ENCODE measurements at places on chromosomes 13 and 19.
A peak's percentile ranks its signal among the peaks of the same experiment; 100 is the strongest.

DNA sequence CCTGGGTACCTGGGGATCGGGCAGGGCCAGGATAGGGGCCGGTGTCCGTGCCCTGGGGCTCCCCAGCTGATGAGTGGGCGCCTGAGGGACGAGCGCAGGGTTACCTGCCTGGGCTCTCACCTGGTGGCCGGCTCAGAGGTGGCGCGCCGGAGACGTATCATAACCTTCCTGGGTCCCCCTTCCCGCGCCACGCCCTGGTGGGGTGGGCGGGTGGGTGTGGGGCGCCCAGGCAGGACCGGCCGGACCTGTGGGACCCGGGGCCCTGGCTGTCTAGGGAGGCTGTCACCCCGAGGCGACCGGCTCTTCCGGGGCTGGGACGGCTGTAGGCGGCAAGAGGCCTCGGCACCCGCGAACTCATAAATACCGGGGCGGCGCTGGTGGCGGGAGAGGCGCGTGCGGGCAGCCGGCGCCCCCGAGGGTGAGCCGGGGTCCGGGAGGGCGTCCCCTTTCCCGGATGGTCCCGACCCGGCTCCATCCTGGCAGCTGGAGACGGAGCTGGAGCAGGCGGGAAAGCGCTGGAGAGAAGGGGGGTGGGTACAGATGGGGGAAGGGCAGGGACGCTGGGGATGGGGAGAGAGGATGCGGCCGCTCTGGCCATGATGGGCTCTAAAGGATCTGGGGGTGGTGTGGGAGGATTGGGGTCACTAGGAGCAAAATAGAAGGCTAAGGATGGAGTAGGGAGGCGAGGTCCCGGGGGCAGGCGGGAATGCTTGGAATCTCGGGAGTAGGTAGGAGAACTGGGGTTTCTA is at the start of gene ACP7:
Gene ACP7 (plus strand): TSS at position 386 of the 749 bp plus-strand sequence. CDS start 902 bp downstream, outside the sequence.
- DNase-seq: no peak

- DNase-seq: no peak
Observed at GRCh38 chr13:36157480-36157879, 26.3 kb upstream of the DCLK1 start.

DNA sequence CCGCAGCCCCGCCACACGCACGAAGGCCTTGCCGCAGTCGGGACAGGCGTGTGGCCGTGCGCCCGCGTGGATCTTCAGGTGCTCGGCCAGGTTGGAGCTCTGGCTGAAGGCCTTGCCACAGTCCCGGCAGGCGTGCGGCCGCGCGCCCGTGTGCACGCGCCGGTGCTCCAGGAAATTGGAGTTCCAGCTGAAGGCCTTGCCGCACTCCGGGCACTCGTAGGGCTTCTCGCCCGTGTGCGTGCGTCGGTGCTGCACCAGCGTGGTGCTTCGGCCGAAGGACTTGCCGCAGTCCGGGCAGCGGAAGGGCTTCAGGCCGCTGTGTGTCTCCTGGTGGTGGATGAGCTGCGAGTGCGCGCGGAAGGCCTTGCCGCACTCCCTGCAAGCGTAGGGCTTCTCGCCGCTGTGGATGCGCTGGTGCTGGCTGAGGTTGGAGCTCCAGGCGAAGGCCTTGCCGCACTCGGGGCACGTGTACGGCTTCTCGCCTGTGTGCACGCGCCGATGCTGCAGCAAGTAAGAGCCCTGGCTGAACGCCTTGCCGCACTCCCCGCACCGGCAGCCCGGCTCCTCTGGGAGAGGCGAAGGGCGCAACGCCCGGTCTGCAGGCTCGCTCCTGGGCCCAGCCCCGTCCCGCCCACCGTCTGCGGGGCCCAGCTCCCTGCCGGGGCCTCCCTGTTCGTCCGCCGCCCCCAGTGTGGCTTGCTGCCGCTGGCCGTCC is 3.6 kb upstream of the A1BG start:
- DNase-seq: peak; percentile 14

- no peak for DNase-seq
Observed at GRCh38 chr13:58712191-58712590, 1080.6 kb downstream of the PCDH17 start.

DNA sequence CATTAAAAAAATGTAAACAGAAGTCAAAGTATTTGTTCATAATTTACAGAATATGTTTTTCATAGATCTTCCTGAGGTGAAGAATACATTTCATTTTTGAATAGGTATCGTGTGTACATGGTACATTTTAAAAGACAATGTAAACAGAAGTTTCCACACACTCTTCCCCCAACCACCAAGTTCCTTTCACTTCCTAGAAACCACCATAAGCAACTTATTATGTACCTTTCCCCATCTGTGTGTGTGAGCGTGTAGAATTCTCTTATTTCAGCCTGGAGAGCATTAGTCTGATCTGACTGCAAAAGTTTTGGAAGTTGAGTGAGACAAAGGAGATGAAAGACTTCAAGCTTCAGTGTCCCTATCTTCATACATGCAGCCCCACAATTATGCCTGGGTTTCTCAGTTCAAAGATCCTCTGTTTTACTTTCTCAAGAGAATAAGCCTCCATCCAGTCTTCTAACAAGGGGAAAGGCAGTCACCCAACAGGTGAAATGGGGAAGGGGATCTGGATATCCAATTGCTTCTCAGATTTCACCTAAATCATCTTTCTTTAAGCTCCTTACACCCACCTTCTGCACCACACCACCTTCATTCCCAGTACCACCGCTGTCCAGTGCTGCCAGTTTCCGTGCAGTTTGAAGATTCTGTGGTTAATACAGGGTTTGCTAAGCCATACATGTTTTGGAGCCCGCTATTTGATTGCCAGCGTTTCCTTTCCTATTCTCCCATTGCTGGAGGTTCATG is 2.1 kb downstream of the TEX30 start:
- no peak for DNase-seq

DNA sequence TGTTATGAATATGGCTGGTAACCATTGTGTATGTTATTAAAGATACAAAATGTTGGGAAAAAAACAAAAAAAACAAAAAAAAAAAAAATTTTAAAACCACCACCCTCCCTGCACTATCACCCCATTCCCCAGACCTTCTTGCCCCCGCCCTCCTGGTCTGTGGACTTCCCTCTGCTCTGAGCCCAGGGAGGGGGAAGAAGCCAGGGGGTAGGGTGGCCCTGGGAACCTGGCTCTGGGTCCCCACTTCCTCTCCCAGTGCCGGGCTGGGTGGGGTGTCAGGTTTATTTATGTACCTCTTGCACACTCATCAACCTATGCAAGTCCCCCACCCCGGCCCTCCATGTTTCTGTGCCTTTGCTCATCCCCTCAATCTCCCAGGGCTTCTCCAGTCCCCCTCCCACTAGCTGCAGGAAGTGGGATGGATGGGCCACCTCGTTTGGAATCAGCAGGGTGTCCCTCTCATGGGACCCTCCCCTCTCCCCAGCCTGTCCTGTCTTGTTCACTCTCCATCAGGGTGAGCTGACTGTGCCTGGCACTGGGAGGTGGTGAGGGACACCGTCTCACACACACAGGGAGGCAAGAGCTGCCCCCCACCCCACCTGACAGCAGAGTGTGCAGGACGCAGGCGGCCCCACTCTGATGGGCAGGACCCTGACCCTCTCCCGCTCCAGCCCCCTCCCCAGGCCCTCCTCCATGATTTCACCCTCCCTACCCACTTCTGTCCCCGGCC is 5.9 kb downstream of the PAF1 start:
- no peak for DNase-seq

DNA sequence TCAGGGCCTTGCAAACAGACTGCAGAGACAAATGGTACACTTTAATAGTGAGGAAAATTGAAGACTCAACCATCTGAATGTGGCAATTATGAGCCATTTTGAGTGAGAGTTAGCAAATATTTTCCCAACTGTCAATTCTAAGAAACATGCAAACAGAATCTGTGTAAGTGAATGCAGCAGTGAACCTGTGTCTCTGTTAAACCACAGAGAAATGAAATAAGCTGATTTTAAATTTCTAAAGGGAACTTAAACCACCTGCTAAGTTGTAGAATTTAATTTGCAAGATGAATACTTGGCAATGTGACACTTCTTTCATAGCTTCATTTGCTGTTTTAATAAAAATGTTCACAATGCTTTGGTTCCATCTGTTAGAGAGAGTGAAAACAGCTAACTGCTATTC is 42.0 kb upstream of the TDRD3 start:
- DNase-seq: no peak

GRCh38 chr19:10690341-10690781 is 10.9 kb upstream of the QTRT1 start:
- DNase-seq: no peak

DNA sequence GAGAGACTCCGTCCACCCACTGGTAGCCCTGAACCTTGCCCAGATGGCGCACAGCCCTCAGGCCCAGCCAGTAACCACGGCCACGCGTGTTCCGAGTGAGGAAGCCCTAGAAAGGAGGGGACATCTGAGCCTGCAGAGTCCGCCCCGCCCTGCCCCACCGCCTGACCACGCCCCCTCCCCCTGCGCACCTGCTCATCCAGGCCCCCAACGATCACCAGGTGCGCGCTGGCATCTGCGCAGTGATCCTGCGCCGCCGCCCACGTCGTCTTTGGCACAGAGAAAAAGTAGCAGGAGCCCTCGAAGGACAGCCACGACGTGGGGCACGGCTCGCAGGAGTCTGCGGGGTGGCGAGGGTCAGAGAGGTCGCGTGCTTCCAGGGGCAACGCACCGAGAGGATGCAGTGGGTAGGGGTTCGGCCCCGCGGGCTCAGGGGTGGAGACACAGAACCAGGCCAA is 2.1 kb downstream of the CLEC4G start:
- no peak for DNase-seq

DNA sequence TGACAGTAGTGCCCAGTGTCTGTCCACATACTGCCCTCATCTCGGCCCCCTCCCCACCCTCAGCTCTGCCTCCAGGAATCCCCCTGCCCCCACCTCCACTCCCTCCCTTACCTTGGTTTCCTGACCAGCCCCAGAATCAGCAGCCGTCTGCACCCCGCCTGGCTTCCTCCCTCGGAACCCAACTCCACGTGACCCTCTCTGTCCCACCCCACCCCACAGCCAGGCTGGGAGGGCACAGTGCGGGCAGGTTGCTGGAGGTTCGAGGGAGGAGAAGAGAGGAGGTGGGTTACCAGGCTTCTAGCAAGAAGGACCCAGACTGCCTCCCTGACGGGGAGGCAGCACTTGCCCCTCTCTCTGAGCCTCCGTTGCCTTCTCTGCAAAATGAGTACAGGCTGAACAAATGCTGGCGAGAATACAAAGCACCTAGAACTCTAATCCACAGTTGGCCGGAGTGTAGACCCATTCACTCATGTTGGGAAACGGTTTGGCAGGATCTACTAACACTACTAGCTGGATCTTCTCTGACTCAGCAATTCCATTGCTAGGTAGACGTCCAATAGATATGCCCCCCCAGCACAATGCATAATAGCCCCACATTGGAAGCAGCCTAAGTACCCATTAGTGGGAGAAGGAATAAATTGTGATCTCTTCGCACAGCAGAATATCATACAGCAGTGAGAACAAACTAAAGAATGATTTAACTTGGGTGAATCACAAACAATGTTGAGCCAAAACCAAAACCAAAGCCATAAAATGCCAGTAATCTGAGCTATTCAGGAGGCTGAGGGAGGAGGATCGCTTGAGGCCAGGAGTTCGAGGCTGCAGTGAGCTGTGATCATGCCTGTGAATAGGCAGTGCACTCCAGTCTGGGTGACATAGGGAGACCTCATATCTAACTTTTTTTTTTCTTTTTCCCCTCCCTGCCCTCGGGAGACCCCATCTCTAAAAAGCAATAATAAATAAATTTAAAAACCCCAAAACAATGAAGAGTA is at the start of gene RASAL3:
Gene RASAL3 (minus strand): TSS at position 151 of the 992 bp plus-strand sequence. CDS start 186 bp downstream, outside the sequence.
- no peak for DNase-seq

DNA sequence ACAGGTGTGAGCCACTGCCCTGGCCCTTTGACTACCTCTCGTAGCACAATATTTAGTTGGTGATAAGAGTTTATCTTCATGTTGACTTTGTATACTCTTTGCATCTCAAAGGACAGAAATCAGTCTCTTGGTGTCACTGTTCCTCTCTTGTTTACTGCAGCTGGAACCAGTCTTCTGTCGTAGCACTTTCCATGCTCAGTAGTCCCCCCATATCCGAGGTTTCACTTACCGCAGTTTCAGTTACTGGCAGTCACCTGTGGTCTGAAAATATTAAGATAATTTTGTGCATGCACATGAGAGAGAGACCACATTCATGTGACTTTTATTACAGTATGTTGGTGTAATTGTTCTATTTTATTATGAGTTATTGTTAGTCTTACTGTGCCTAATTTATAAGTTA is 49.1 kb downstream of the WASF3 start:
- DNase-seq: no peak

GRCh38 chr13:110507678-110508381 is 53.7 kb downstream of the RAB20 start:
- DNase-seq: no peak

- no peak for DNase-seq
Observed at GRCh38 chr13:109741966-109742365, 44.4 kb downstream of the IRS2 start.

DNA sequence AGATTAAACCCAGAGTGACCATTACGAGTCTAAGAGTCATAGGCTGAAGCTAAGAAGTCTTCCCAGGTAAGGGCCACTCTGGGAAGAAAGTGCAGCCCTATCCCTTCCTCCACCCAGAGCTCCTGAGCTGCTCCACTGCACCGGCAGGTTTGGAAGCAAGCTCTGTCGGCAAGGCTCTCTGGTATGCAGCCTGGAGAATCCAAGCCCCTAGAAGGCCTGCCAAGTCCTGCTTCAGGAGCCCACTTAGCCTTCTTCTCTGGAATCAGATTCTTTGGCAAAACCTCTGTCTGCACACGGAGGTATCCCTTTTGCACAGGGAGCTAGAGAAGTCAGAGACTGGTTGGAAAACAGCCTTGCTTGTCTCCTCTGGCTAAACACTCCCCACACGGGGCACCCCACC is 58.5 kb downstream of the CEBPG start:
- no peak for DNase-seq

- no peak for DNase-seq
Observed at GRCh38 chr13:67742478-67742877, 512.3 kb upstream of the PCDH9 start.

DNA sequence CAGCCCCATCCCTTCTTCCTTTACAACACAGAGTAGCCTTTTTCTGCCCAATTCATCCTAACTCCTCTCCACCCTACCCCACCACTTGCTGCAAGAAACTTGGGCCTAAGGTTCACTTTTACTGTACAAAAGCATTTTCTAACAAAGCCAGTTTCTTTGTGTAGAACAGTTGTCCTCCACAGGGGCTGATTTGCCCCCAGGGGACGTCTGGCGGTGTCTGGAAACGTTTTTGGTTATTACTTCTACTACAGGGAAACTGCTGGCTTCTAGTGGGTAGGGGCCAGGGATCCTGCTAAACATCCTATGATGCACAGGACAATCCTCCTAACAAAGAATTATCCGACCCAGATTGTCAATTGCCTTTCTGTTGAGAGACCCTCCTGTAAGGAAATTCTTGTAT is 7.3 kb upstream of the LMO7 start:
- DNase-seq: no peak

- peak; percentile 95 for DNase-seq
Observed at GRCh38 chr13:34863360-34864135, 78.5 kb upstream of the NBEA start.
